Endodermal cell (in vitro differentiated cells): ENCODE measurements at places on chromosomes 12 and 14.

DNA sequence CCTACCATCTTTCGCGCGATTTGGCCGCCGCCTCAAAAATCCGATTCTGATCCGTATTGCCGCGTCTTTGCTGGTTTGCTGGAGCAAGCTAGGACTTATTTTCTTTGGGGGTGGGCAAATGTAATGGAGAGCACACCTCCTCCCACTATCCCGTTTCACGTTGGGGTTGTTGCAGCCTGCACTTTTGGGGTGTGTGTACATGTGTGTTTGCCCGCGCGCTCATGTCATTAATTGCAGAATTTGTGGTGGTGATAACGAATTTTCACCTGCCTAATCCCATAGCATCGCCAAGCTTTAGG, 657 bp downstream of the METAP2 start:
- DNase-seq: no peak

- DNase-seq: no peak
Measured at GRCh38 chr12:110555577-110556406, 27.3 kb downstream of the PPTC7 start.

DNA sequence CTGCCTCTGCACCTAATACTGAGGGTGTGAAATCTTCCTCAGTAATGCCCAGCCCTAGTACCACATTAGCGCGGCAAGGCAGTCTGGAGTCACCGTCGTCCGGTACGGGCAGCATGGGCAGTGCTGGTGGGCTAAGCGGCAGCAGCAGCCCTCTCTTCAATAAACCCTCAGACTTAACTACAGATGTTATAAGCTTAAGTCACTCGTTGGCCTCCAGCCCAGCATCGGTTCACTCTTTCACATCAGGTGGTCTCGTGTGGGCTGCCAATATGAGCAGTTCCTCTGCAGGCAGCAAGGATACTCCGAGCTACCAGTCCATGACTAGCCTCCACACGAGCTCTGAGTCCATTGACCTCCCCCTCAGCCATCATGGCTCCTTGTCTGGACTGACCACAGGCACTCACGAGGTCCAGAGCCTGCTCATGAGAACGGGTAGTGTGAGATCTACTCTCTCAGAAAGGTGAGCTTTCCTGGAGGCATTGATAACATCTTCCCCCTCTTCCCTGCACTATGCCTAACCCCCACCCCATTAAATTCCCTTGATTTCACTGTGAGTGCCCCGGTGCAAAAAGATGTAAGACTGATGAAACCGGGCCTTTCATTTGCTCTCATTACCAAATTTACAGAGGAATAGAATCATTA, 291.4 kb downstream of the NAV3 start:
- no peak for DNase-seq

DNA sequence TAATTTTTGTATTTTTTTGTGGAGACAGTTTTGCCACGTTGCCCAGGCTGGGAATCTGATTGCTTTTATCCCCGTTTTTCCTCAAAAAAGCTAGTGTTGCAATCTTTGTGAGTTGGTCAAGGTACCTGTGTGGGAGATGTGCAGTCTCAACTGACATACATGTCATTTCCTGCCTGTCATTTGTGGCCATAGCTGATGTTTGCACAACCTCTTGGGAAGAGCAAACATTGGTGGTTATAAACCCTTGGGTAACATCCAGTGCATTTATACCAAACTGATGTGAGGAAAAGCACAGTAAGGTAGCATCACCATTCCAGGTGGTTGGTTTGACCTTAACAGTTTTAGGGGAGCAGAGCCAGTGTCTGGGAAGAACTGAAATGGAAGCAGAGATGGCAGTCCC, 54.7 kb downstream of the ATG14 start:
- no peak for DNase-seq

GRCh38 chr12:92158796-92159439, 13.3 kb upstream of the BTG1 start:
- DNase-seq: no peak
